Jurkat, Clone E6-1 (cell line): ENCODE measurements at places on chromosomes 1 and 21.

DNA sequence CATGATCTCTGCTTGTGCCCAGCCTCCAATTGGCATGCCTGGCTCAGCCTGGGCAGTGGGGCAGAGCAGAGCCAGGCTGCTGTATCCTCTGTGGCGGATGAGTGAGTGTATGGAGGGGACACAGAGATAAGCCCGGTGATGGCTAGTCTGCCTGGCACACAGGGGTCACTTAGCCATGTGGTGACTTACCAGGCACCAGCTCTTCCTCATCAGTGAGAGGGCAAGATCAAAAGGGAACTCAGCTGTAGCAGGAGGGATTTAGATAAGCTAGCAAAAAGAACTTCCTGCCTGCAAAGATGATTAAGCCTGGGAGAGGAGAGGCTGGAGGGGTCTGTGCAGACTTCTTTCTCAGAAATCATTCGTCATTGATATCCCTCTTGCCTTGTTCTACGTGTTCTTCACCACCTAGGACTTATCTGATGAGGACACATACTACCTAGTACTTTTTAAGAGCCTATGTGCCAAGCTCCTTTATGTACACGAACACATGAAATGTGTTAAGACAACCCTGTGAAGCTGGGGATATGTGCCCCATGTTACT lies 7.9 kb downstream of the KIF21B start:
- no peak for DNase-seq

DNA sequence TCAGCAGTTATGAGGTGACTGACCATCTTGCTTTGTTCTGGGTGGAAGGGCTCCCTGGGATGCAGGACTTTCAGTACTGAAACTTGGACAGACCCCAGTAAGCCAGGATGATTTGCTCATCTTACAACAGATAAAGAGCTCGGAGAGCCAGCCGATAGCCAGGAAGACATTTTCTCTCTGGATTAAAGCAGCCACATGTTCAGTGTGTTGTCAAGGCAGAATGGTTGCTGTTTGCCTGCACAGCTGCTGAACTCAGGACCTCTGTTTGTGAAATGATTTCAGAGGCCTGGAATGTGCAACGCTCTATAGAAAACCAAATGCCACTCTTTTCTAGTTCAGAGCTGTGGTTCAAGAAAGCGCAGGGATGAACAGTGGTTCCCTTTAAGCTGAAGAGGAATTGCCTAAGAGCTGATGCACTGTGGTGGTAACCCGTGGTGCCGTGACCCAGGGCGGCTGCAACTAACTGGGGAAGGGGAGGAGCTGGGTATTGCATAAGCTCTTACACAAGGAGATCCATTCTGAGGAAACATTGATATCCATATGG lies 40.7 kb downstream of the CASQ2 start:
- DNase-seq: no peak

DNA sequence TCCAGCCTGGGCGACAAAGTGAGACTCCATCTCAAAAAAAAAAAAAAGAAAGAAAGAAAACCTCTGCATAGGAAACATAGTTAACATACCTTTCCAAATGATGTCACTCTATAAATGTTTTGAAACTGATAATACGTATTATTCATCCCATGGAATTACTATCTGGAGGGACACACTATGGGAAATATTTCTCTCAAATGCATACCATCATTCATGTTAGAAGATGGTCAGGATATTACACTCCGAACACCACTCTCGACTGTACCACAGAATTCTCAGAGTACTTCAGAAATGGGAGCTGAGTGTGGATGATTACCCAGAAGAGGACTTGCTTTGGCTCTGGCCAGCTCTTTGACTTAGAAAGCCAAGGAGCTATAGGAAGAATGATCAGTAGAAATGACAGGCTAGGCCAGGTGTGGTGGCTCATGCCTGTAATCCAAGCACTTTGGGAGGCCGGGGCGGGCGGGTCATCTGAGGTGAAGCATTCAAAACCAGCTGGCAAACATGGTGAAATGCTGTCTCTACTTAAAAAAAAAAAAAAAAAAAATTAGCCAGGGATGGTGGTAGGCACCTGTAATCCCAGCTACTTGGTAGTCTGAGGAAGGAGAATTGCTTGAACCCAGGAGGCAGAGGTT lies 5.2 kb upstream of the LIN28A start:
- DNase-seq: no peak

- no peak for DNase-seq
Measured at GRCh38 chr1:115220340-115221270, 117.4 kb downstream of the NGF start.

DNA sequence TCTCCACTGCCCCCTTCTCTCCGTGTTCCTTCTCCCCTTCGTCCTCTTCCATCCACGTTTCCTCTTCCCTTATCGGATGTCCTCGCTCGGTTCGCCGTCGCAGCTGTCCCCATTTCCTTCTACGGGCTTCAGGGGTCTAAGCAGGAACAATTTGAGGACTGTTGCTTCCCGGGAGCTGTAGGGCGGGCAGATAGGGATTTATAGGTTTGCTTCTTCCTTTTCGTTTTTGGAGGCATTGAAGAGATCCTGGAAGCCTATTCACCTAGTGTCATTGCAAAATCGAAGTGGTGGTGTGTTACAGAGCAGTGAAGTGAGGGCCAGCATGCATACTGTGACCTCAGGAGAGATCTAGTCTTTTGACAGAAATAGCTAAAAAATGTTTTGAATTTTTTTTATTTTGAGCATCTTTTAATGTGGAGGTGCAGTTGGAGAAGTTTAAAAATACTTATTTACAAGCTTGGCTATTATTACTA lies 897 bp downstream of the ZYG11B start:
- no peak for DNase-seq

DNA sequence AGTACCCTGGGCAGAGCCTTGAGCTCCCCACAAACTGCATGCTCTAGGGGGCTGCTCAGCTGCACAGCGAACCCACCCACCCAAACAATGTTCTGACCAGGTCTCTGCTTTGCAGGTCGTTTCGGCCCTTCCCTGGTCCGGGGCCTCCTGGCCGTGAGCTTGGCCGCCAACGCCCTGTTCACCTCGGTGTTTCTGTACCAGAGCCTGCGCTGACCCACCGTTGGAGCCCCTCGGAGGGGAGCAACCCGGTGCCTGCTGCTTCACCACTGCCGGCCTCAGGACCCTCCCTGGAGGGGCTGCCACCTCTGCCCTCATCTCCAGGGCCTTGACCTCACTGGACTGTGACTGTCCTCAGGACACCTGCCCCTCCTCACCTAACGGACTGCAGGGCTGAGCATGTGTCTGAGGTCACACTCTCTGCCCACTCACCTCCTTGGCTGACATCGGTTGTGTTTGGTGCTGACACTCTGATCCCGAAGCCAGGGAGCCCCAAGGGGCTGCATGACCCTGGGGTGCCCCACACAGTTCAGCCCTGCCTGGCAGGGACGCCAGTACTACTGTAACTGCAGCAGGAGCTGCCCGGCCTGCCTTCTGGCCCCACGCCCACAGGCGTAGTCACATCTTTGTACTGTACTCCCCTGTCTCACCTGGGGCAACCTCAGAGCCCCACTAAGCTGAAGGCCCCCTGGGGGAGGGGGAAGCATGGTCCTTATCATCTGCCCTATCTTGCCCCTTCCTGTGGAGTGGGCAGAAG lies 24.3 kb downstream of the TMEM201 start:
- DNase-seq: no peak

DNA sequence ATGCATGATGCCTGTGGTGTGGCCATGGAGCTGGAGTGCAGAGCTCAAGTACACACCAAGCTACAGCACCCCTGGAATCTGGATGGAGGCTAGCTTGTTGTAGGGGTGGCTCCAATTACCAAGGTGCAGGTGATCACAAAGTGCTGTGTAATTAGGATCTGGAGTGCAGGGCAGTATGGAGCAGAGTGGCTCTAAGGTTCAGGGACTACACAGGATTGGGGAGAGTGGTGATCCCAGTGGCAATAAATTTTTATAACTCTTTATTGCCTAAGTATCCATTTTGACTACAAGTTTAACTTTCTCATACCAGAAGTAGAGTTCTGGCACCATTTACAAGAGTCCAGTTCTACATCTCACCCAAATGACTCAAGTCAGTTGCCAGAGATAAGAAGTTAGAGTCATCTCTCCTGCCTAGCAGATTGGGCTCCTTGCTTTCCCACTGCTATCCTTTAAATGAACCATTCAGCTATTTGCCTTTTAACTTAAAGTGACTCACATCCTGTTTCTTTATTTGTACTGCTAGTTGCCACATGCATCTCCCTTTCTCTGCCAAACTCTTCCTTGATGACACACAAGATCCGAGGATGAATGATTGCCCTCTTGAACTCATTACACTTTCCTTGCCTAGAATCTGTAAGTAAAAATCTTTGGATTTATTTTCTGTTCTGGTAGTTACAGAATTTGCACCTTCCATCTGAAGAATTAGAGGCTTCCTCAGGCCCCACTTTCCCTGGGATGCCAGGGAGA lies 427.2 kb downstream of the KCNT2 start:
- DNase-seq: no peak

GRCh38 chr1:192903142-192903541 lies 94.3 kb downstream of the RGS2 start:
- no peak for DNase-seq

- peak; percentile 69 for DNase-seq
Measured at GRCh38 chr1:222918801-222919477, 104.1 kb downstream of the DISP1 start.
